CD4-positive, alpha-beta T cell treated with Interleukin-12 subunit alpha and Interleukin-12 subunit beta, for 1 hour (primary cell): ENCODE measurements at places on chromosomes 3 and 15.

DNA sequence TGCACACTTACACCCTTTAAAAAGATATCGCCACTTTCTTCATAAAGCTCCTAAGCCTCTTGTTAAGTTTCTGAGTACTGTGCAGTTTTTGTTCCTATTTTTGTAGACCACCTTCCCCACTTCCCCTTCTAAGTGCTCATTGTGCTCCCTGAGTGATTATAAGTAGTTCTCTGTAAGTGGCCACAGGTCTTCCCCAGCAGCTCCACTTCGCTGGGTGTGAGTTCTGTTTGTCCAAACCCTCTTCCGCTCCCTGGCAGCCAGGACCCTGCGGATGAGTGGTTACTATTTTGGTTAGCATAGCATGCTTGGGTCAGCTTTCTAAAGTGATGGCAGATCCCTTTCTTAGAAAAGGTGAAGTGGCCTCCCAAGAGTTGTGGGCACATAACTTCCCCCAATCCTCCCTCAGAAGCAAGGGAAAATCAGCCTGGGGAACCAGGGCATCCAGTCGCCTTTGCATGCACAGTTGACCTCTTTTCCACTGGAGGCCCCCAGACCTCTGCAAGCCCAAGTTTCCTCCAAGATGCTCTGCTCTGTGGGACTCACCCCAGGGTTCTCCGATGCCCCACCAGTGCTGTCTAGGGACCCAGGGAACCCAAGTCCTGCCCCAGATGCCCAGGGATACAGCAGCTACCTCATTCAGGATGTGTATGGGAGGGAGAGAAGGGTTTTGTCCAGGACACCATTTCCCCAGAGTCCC is 69.6 kb downstream of the ATP10A start:
- peak; percentile 11 for DNase-seq

DNA sequence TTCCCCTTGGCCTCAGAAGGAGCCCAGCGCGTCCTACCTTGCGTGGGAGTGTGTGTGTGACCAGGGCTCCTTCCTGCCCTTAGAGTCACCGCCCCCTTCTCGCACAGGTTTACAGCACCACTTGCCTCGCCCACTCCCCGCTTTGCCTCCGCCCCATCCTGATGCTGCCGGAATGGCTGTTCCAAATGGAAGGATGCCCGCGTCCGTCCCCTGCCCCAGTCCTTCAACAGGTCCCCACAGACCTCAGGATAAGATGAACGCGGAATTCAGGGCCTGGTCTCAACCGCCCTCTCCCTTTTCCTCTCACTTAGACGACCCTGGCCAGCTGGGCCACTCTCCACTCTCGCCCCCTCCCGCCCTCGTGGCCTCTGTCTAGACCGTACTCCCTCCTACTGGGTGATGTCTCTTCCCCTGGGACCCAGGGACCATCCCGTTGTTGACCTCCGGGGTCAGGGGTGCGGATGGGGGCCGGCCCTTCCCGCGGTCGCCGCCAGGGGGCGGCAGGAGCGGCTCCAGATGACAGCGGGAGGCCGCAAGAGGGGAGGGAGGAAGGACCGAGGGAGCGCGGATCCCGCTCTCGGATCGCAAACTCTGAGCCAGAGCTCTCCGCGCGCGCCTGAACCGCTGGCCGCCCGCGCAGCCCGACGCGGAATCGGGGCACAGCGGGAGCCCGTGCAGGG is at the start of gene THSD4:
Gene THSD4, plus strand, starts transcription at position 585 of the 680 bp plus-strand sequence.
- peak; percentile 41 for DNase-seq

DNA sequence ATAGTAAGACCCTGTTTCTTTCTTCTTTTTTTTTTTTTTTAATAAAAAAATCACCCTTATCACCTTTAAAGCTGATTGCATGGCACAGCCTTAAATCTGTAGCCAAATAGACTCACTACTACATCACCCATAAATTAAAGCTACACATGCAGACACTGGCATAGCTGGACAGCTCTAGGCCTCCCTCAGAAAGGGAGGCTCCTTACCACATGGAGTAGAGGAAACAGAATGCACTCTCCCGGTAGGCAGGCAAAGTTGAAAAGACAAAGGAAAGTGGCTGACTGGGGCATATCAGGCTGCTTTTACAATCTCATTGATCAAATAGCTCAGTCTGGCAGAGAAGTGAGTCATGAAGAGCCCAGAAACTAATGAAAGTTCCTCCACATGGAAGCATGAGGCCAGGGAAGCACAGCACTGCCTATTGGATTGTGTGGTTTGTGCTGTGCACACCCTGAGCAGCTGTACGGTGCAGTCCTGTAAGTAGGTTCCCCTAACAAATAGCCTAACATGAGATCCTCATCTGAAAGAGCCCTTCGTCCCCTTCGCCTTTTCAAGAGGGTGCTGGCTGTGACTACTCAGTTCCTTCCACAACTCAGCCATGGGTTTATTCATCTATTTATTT is 32.7 kb upstream of the FAM98B start:
- DNase-seq = no peak

DNA sequence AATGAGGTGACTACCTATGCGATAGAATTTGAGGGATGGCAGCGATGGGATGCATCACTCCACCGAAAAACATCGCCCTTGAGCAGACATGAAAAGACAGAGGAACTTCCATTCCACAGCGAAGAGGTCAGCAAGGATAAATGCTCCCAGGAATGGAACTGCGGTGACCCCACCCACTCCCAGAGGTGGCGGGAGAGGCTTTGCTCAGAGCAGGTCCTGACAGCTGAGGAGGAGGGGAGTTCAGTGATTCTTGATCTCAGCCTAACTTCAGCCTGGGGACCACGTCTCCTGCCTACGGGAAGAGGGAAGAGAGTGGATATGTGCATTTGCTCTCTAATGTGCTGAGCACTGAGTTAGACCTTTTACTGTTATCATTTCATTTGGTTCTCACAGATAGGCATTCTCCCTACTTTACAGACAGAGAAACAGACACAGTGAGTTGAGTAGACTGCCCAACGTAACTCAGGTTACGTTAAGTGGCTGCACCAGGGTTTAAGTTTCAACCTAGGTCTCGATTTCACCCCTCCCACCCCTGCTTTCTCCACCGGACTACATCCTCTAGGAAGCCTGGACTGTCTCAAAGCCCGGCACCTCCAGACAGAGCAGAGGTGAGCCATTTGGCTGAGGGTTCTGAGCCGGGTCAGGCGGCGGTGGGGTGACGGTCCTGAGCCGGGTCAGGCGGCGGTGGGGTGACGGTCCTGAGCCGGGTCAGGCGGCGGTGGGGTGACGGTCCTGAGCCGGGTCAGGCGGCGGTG is 170.0 kb downstream of the RAB11A start:
- DNase-seq = no peak

DNA sequence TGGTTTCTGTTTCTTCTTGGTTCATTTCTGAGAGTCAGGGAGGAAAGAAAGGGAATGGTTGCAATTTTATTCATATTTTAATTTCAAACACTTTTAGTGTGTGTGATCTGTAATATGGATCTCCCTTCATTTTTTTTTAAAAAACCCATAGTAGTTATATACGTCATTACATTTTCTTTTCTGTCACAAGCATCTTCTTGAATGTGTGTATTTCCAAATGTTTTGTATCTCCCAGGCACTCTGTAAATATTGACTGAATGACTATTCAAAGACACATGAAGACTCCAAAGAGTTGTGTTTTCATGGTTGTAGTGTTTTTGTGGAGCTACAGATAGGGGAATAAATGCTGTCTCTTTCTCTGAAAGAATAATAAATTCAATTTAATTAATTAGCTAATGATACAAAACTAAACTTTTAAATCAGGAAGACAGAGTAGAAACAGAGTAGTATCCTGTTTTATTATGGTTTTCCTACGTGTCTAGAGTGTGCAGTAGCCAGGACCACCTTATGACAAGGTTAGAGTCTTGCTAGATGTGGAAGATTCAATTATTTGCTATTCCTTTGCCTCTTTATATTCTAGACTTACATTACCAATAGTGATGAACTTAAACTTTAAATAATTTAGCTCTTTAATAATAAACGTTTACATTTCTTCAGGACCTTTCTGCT is 35.5 kb downstream of the NECTIN3 start:
- no peak for DNase-seq

DNA sequence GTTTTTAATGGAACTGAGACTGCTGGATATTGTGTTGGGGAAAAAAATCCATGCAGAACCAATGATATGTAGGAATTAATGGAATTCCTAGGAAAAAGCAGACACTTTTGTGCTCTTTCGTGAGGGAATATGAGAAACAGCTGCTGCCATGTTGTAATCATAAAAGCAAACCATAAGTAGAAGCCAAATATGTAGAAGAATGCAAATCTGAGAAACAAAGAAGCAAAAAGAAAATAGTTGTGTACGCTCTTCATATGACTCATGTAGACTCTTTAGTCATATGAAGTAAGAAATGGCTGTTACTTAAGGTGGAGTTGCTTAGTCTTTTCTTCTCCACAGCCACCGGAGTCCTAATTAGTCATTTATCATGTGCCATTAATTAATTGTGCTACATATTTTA is 298.6 kb upstream of the ZNF717 start:
- no peak for DNase-seq

DNA sequence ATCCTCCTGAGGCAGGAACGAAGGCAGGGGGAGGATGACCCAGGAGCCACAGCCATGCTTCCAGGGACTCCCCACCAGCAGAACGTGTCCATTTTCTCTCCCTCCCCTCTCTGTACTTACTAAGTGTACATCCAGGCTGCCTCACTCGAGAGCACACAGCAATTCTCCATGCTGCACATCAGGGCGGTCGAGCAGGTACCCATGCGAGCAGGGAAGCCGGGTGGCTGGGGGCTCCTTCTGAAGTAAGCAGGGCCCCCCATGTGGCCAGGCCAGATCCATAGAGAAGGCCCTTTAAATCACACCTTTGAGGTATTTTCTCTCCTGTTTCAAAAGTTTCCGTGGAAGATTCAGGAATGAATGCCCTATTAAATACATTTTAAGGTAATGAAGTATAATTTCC is 41.2 kb upstream of the SLC6A11 start:
- no peak for DNase-seq

DNA sequence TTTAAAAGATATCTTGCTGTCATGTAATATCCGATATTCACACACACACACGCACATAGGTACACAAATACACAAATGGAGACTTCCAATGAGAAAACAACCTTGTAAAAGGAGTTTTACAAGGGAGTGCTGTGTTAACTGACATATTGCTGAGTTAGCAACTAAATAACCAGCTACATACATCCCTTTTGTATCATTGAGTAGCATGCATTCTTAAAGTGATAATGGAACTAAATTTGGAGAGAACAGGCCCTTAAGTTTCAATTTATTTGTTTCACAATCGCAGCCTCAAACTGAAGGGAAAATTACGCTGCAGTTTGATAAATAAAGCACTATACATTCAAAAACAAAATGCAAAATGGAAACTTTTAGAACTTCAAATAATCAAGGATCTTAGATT is 1046.0 kb upstream of the NR2F2 start:
- DNase-seq = no peak

DNA sequence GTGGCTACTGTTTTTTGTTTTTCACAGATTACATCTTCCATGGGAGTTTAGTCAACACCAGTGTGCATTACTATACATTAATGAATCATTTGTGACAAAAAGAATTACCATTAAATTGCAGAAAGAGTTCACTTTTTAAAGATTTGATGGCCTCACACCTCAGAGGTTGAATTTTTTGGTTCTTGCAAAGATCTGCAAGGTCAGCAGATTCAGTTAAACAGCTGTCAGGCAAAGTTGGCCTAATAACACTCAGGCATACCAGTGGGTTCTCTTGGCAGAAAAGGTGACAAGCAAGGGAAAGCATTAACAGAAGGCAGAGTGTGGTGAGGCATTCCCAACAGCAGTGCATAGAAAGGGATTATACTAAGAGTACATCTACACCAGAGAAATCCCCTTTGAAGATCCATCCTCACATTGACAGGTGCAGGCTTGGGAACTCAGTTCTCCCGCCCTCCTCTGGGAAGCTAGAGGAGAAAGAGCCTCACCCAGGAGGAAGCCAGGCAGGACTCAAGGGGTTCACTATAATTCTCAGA is 24.3 kb upstream of the PTX3 start:
- no peak for DNase-seq

- DNase-seq = no peak
These were observed 15.1 kb downstream of the MB21D2 start for GRCh38 chr3:192902549-192902948.

- peak; percentile 42 for DNase-seq
These were observed 780 bp upstream of the ACAD9 start for GRCh38 chr3:128878556-128879124.
